Right forelimb (tissue), 1 donor: ENCODE measurements at places on chromosomes 11 and 22.

DNA sequence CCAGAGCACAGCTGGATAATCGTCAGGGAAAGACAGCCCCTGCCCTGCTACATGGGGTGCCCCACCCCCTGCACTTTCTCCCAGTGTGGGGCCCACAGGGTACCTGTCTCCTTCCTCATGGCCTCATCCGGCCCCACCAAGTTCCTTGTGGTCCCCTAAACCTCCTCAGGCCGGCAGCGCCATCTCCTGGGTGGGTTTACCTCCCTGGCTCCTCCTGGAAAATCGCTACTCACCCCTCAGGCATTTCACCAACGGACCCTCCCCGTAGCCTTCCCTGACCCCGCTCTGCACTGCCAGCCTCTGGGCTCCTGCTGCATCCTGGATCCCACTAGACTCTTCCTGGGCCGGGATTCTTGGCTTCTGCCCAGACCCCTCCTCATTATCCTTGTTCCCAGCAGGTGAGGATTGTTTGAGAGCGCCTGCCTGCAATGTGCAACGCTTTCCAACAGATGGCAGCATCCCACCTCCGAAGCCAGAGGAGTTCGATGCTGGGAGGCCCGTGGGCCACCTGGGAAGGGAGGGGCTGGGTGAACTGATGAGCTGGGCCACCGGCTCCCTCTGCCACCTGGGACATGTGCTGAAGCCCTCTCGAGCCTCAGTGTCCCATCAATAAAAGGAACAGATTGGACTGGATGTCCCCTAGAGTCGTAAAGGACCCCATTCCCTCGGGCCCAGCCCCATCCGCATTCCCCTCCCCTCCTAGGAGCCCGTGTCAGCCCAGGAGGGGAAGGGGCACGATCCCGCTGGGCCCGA is 44.2 kb upstream of the TTLL12 start:
- peak; percentile 74 for DNase-seq

DNA sequence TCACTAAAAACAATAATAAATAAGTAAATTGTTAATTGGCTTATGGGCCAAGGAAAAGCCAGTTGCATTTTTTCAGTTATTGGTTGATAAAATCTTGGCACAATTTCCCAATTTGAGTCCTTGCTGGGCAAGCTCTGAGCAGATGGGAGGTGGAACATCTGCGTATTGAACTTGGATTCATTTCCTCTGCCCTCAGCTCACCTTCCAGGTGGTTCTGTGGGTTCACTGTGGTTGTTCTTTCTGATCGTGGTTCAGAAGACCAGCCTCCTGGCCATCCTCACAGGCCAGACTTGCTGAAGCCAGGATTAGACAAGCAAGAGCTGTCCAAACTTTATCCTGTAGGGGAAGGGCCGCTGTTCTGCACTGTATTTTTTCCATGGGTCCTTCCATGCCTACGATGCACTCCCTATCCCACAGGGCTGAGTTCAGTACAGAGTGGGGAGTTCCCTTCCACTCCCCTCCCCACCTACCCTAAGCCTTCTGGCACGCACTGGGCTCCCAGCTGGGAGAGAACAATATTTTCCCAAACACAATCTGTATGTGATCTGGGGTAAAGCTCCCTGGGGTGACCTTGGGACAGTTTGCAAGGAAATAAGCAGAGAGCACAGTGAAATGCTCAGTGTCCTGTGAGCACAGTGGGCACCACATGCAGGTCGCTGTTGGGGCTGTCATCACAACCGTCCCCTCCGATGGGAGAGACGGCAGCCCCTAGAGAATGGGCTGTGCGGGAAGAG is 43.5 kb upstream of the TP53I11 start:
- DNase-seq, result no peak

- DNase-seq, result no peak
Measured at GRCh38 chr22:18096823-18097222, 13.8 kb upstream of the TUBA8 start.

- no peak for DNase-seq
Measured at GRCh38 chr11:8283100-8283464, 19.4 kb upstream of the LMO1 start.

DNA sequence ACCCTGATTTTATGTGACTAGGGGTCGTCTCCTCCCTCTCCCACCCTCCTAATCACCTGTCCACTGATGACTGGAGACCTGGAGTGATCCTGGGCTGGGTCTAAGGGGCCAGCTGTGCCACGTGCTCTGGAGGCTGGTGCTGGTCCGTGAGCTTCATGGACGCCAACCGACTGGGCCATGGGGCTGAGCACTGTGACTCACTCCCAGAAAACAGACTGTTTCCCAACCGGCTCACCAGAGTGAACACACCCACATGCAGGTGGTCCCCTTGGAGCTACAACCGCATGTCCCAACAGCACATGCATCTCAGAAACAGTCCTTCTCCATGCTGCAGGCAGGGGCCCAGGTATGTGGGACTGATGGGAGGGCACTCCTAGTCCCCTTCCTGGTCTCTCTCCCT is 14.0 kb upstream of the LMO1 start:
- DNase-seq, result peak; percentile 1

DNA sequence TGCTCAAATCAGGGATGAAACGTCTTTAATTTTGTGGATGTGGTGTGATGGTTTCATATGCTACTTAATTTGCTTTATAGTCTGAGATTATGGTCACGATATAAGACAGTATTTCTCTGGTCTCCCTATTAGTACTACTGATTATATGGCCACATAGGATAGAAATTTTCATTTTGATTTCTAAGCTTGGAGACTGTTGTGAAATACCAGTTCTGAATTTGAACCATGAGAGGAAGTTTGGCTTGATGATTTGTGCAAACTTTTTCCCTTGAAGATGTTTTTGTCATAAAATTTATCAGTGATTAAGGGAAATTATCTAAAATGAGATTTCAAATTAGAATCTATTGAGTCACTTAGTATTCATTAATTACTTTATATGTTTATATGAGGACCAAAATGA is 2.7 kb downstream of the RNF169 start:
- no peak for DNase-seq

- no peak for DNase-seq
Measured at GRCh38 chr11:71193431-71193830, 58.9 kb downstream of the SHANK2 start.

- no peak for DNase-seq
Measured at GRCh38 chr11:108111126-108111525, 10.2 kb upstream of the ACAT1 start.

GRCh38 chr11:103709371-103709770 is 327.1 kb upstream of the DDI1 start:
- no peak for DNase-seq

DNA sequence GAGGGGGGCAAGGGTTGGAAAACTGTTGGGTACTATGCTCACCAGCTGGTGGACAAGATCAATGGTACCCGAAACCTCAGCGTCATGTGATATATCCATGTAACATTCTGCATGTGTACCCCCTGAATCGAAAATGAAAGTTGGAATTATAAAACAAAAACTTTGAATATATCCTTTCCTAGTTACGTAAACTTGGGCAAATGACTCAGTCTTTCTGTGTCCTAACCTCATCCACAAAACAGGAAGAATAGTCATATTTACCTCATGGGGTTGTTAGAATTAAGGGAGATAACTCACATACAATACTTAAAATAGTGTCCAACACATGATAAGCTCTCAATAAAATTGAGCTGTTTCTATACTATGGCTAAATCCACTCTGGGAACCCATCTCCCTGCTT is 620.1 kb upstream of the KIRREL3 start:
- DNase-seq, result no peak

GRCh38 chr11:119153049-119153818 is 4.4 kb downstream of the ABCG4 start:
- no peak for DNase-seq
